ENCODE measurements at places on chromosomes 1 and 21. TPM values are rescaled to one million over a fixed set of nuclear protein-coding genes. Genes with fewer than 3 reads are reported as not detected.

The DMRTA2 gene
- total RNA-seq, result 0.10 TPM

The ERICH3 gene
- not detected for total RNA-seq

The RIMS3 gene
- 20.0 TPM for total RNA-seq

The KANK4 gene
- total RNA-seq, result 0.33 TPM

The PLA2G2F gene
- total RNA-seq, result not detected

The CHODL gene
- 15.8 TPM for total RNA-seq

The ADAMTS4 gene
- total RNA-seq, result 9.0 TPM

The LRRC53 gene
- not detected for total RNA-seq

The KIAA0040 gene
- 10.6 TPM for total RNA-seq

The TPRG1L gene
- 19.6 TPM for total RNA-seq

The TMPRSS15 gene
- total RNA-seq, result not detected

The TPR gene
- total RNA-seq, result 99.3 TPM

The TLR5 gene
- total RNA-seq, result 0.44 TPM

The OR2M4 gene
- total RNA-seq, result not detected

The SDCCAG8 gene
- total RNA-seq, result 145 TPM

The UMODL1 gene
- total RNA-seq, result 0.73 TPM

The FCRL6 gene
- not detected for total RNA-seq

The RASAL2 gene
- total RNA-seq, result 33.3 TPM

The IFNLR1 gene
- 4.8 TPM for total RNA-seq

The RNF115 gene
- 11.5 TPM for total RNA-seq

The HAO2 gene
- 0.38 TPM for total RNA-seq

The PTGER3 gene
- total RNA-seq, result 0.11 TPM

The FAM177B gene
- not detected for total RNA-seq

The HSD11B1 gene
- total RNA-seq, result not detected

The SH2D1B gene
- not detected for total RNA-seq

The S100A16 gene
- 89.0 TPM for total RNA-seq

The LRRC38 gene
- 0.28 TPM for total RNA-seq

The CD84 gene
- not detected for total RNA-seq

The HSPB7 gene
- not detected for total RNA-seq

Measured in H7 (cell line).